ENCODE measurements at places on chromosomes 13 and 19.
A peak's percentile ranks its signal among the peaks of the same experiment; 100 is the strongest.

DNA sequence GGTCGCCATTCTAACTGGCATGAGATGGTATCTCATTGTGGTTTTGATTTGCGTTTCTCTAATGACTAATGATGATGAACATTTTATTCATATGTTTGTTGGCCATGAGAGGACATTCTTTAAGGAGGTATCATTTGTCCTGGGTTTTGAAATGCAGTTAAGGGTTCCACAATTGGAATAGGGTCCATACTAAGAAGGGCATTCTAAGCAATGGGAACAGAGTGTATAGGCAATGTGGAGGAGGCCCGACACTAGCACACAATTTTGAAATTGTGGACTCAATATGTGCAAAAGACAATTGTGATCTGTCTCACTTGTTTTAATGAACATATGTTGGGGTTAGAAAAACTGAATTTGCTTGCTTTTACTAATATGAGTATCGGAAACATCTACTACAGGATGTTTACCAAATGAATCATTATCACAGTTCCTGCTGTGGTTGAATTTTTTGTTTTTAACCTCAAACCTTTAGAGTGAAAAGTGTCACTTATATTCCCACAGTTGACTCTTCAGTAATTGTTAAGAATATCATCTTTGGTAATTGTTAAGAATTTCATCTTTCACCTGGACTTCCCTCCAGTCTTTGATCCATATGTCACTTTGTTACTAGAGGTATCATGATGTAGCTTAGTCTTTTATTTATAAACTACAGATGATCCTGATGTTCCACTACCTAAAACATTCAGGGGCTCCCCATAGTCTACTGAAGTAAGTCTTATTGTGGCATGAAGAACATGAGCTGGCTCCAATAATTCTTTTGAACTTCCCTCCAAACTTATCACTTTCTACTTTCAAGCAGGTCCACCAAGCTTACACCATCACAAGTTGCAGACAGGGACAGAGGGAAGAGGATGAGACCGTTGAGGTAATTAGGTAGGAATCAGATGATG, 109.7 kb upstream of the KLF12 start:
- no peak for DNase-seq

GRCh38 chr19:38229585-38230073, 5.6 kb upstream of the DPF1 start:
- peak; percentile 92 for DNase-seq

DNA sequence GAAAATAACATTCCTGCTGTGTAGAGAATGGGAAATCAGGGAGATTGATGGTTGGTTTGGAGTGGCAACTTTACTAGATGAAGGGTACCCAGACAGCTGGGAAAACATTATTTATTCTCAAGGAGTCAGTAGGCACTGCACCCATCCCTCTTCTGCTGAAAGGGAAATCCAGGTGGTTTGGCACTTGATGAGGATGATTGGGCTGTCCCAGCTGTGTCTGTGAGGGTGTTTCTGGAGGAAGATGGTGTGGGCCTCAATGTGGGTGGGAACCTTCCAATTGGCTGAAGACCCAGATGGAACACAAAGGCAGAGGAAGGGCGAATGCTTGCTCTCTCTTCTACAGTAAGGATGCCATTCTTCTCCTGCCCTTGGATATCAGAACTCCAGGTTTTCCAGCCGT, 10.4 kb upstream of the SACS start:
- no peak for DNase-seq

DNA sequence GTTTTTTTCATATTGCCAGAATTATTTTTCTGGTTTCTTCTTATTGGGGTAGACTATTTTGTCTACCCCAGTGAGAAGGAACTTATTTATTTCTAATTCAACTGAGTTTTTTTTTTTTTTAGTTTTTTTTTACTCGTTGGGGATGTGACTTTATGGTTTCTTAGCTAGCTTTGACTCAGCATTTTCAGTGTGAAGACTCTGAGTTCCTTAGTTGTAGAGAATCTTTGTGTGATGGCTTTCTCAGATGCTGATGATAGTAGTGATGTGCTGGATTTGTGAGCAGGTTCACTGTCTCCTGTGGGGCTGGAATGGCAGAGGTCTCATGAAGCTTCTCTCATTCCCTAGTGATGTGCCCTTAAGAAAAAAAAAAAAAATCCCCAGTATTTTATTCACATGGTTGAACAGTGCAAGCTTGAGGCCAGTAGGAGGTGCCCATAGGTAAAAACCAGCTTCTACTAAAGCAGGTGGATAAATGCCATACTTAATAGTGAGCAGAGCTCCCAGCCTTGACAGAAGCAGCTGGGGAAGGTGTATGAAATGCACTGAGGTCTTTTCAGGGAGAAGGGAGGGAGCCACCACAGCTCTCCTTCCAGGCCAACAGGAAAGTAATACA, 106.2 kb upstream of the KLF5 start:
- DNase-seq, result no peak

GRCh38 chr19:13506471-13506820, at the start of gene CACNA1A:
Gene CACNA1A, minus strand, starts transcription at chr19:13506479. Its CDS starts 255 bp downstream, at chr19:13506224.
- DNase-seq, result no peak

- peak; percentile 95 for DNase-seq
These were observed 15.8 kb upstream of the ZNF43 start for GRCh38 chr19:21851596-21852345.

GRCh38 chr13:45548281-45548680, 67.3 kb downstream of the ERICH6B start:
- no peak for DNase-seq

GRCh38 chr13:45704854-45705695, 3.0 kb downstream of the CBY2 start:
- DNase-seq, result no peak

- no peak for DNase-seq
These were observed 39.1 kb downstream of the LATS2 start for GRCh38 chr13:21022056-21022979.

- DNase-seq, result no peak
These were observed 318.3 kb downstream of the NDFIP2 start for GRCh38 chr13:79799059-79799867.

- DNase-seq, result no peak
These were observed 9.7 kb downstream of the KPNA3 start for GRCh38 chr13:49782784-49783183.

DNA sequence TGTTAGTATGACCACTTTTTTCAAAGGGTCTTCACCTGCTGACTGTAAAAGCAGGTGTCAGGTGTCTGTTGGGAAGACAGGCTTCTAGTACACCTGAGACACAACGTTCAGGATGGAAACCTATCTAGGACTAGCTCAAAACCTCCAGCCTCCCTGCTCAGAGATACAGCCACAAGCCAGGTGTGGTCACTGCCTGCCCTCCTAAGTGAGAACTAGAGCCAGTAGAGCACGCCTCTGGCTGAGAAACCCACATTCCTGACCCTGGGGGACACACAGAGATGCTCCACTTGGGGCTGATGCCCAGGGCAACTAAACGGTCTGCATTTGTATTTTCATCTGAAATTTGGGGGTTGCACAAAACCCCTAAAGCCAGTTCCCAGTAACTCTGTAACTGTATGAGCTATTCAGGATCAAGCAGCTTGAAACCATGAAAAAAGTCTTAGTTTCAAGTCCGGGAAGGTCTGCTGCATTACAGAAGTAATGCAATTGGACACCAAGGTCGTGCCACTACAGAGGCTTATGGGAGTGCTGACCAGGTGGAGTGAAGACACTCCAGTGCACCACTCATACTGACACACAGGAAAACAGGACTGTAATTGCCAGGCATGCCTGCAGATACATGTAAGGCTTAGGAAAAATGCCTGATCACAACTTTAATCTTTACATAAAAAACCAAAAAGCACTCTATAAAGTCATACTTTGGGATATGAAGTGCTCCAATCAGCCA, 27.8 kb downstream of the ANKRD10 start:
- no peak for DNase-seq

GRCh38 chr19:13169769-13170168, 19.6 kb downstream of the IER2 start:
- DNase-seq, result no peak

DNA sequence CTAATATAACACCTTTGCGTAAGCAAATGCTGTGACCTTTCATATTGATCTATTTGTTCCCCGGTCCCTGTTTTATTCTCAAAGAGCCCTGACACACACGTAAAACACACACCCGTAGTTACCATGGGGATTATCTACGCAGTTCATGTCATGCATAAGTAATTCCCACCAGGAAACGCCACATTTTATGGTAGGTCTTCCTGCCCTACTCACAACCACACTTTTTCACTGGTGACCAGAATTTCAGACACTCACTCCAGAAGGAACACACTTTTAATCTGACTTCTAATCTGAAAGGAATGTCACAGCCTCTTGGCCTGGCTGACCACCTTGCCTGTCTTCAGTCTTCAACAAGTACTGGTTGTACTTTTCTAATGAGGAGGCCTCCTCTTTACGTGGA, 46.8 kb downstream of the SLC7A1 start:
- DNase-seq, result no peak
